Stimulated activated CD4-positive, alpha-beta T cell treated with anti-CD3 and anti-CD28 coated beads, Interleukin-1b, Interleukin-23, amount 100 ng/mL, for 1 hour (primary cell): ENCODE measurements at places on chromosomes 4 and X.
A peak's percentile ranks its signal among the peaks of the same experiment; 100 is the strongest.

DNA sequence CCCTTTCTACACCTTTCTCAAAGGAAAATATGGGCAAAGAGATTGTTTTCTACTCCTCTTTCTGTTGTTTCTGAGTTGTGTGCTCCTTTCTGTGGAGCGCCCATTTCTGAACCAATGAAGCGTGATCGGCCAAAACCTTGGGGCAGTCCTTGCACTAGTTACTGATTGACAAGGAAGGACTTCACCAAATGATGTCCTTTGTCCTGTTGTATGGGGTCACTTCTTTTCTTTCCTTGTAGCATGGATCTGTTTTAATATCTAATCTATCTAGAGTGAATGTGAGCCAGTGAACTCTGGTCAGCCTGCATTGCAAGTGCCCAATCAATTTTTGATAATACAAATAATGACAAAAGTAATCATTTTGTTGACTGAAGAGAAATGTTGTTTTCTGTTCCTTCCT, 94.5 kb downstream of the EGF start:
- DNase-seq: no peak

DNA sequence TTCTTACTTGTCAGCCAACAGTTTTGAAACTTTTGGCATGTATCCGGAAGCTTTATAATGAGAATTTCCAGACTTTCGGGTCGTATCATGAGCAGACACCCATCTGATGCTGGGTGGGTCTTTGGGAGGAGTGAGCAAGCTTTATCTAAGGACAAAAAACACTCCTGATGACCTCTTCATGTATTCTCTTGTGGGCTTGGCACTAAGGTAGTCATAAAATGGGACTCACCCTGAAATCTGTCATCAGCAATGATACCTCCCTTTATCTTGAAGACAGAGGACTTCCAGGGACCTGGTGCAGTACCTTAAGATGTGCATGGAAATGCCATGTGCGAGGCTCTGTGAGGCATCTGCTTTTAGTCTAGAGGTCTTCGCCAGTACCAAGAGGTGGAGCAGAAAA, 346.3 kb upstream of the PPARGC1A start:
- DNase-seq: no peak

GRCh38 chr4:145784036-145784435, 104.1 kb downstream of the C4orf51 start:
- DNase-seq: no peak

DNA sequence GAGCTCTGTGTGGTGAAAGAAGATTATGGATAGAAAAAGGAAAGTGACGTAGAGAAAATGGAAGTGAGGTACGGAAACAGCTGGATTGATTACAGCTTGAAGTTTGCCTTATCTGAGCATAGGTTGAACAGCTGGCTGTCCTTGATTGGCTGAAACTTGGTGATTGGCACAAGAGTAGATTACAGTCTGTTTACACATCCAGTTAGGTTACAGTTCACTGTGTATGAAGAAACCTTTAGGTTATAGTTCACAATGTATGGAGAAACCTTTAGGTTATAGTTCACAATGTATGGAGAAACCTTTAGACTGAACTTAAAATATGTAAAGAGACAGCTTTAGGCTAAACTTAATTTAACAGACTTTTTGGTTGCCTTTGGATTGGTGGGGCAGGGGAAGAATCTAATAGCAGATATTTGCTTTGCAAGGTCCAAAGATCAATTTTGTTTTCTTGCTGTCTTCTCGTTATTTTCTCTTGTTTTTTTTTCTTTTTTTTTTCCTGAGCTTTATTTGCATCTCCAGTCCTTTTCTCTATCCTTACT, 15.6 kb upstream of the ART3 start:
- no peak for DNase-seq

DNA sequence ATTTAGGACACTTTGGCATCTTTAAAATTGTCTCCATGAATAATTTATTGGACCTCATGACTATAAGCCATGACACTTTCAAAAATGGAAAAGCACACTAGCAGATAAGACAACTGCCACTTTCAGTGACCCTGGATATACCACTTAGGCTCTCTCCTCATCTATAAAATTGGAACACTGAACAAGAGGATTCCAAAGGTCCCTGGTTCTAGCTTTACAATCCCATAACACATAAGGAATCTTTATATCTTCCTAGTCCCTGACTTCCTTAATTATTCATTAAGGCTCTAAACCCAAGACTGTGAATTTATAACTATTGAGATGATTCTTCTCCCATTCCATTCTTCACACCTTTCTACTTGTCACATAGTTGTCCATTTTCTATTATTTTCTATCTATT, 190.2 kb downstream of the SCFD2 start:
- DNase-seq: no peak

GRCh38 chr4:123564758-123565346, 168.3 kb downstream of the SPRY1 start:
- DNase-seq: peak; percentile 7

- DNase-seq: no peak
Observed at GRCh38 chr4:19214591-19215186, 1037.0 kb upstream of the SLIT2 start.

DNA sequence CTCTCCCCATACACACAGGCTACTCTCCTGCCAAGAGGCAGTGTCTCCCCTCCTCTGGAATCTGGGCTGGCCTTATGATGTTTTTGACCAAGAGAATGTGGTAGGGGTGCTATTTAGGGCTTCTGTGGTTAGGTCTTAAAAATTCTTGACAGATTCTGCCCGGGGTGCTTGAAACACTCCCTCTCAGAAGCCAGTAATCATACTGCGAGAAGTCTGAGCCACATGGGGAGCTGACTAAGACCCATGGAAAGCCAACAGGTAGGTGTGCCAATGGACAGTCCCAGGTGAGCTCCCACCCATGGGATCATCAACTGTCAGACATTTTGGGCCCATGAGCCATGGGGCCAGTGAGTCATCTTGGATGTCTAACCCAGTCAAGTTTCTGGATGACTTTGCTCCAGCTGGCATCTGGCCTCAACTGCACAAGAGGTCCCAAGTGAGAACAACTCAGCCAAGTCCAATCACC, 315.7 kb downstream of the FBXW7 start:
- no peak for DNase-seq

- no peak for DNase-seq
Observed at GRCh38 chr4:101254776-101255175, 92.5 kb downstream of the PPP3CA start.

- DNase-seq: no peak
Observed at GRCh38 chr4:170256807-170257206, 167.1 kb upstream of the AADAT start.

GRCh38 chrX:27746516-27746915, 61.3 kb upstream of the MAGEB10 start:
- DNase-seq: no peak

GRCh38 chr4:104492183-104492771, 2.4 kb downstream of the CXXC4 start:
- DNase-seq: no peak

DNA sequence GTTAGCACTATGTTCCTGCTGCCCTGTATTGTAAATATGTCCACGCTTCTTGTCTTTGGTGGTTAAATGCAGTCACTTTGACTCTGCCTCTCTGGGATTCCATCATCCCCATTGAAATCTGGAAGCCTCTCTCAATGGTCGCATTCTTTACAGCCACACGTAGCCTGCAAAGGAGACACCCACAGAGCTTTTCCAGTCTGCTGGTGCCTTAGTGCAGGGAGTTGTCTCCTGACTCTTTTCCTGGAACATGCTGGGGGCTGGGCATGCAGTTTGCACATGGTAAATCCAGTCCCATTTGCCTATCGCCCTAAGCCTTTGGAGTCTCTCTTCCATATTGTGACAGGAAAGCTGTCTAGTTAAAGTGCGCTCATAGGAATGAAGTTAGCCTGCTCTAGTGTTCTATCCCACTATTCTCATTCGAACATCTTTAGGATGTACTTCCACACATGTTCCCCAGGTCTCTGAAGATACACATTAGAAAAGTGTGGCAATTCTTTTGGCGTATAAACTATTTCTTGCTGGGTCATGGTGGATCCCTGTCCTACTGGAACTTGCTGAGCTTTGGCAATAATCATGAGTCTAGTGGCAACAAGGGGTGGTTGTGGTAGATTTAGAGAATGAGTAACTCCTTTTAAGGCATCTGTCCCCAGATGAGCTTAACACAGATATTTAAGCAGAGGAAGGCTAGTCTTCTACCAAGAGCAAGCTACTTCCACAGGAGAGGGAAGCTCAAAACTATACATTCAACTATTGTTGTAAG, 33.7 kb downstream of the COQ2 start:
- DNase-seq: no peak

- no peak for DNase-seq
Observed at GRCh38 chr4:8664976-8665375, 72.4 kb downstream of the CPZ start.

DNA sequence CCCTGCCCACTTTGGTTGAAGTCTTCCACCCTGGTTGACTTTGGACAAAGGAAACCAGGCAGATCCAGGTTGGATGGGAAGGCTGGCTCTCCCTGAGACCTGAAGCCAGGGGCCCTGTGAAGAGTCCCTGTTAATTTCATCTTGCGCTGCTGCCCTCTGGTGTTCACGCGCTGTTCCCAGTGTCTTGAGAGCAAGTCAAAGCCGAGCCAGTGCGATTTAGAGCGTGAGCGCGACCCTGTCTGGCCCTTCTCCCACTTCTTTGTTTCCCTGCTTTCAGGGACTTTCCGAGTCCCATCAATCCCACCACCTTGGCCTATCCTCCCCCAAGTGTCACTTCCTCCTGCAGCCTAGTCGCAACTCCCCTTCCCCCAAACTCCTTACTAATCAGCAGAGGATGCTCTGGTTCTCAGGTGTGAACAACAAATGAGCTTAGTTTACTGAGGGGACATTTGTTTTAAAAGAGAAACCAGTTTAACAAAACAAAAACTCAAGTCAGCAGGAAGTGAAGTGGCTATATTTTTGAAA, 25.8 kb upstream of the CHRNA9 start:
- peak; percentile 86 for DNase-seq

- no peak for DNase-seq
Observed at GRCh38 chr4:56684320-56685050, 3.4 kb upstream of the HOPX start.

- no peak for DNase-seq
Observed at GRCh38 chr4:78560296-78560963, 8.9 kb downstream of the ANXA3 start.

GRCh38 chr4:115844180-115844579, 730.8 kb upstream of the NDST4 start:
- DNase-seq: no peak

GRCh38 chrX:15564981-15565579, 35.7 kb downstream of the ACE2 start:
- DNase-seq: no peak

- no peak for DNase-seq
Observed at GRCh38 chr4:179486570-179487335, 2044.5 kb upstream of the AGA start.

DNA sequence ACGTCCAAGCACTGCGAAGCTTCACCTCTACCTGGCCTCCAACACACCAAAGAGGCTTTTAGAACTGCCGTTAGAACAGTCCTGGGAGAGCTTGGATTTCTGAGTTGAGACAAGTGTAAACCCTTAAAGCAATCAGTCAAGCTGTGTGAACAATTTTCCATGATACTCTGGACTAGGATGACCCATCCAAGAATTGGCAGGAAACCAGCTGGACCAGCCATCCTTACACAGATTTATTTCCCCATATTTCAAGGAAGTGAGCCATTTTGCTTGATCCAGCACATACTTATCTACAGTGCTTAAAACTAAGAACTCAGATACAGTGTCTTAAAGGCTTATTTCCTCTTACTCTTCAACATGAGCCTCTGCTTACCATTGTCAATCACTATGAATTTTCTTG, 340.7 kb upstream of the HS3ST1 start:
- DNase-seq: no peak

DNA sequence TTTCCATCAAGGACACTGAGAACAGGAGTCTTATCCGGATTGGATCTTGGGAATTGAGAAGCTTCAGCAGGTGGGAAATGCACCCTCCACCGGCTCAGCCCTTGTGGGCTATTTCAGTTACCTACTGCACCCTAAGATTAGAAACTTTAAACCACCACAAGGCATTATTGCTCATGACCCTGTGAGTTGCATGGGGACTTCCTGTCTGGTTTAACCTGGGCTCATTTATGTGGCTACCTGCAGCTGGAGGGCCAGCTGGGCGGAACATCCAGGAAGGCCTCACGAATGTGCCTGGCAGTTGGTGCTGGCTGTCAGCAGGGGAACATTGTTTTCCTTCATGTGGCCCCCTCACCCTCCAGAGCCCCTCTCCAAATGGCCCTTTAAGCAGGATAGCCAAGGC, 164.1 kb downstream of the DEFB131A start:
- no peak for DNase-seq

GRCh38 chrX:39645178-39645895, 452.4 kb downstream of the BCOR start:
- no peak for DNase-seq

DNA sequence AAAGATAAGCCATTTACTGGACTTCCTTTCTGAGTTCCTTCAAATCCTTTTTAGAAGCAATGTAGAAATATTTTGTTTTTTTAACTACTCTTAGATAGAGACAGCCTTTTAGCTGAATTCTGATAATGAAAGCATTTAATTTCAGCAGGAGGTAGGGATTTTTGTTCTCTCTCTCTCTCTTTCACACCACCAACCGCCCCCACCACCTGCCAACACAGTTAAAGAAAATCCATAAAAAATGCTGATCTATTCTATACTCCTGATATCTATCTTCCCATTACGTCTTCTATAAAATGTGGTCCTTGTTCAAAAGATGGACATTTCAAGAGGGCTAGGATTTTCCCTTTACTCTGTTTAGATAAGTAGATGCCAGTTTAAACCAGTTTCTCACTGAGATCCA, 104.5 kb downstream of the DCLK2 start:
- no peak for DNase-seq
